ENCODE measurements at places on chromosomes 16 and 17.

DNA sequence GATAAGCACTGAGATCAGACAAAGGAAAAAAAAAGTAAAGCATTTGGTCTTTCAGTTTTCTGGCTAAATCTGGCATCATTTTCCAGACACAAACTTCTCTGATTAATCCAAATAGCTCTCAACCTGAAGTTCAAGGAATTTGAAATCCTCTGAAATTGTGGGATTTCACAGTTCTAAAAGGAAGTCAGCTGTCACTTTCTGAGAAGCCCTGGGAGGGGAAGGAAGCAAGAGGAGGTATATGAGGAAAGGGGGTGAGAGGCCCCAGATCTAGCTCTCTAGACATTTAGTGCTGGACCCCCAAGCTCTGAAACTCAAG, 17.5 kb upstream of the HOXB9 start:
- DNase-seq = peak; percentile 65

DNA sequence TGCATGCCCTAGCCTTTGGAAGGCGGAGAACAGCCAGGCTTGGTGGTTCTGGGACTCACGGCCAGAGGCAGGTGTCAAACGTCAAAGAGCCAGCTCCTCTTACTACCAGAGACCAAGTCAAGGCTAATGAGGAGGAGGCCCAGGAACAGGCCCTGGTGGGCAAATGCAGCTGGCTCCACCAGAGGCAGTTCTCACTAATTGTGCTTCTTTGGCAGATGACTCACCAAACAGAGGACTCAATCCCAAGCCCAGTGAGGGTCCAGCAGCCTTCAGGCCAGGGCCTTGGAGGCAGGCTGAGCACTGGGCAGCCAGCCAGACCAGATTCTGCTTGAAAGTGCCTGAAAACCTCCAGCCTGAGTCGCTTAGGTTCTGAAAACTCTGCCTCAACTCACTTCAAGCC, 336.5 kb upstream of the CDH5 start:
- DNase-seq = peak; percentile 43

GRCh38 chr16:87806641-87807546, 41.1 kb upstream of the KLHDC4 start:
- DNase-seq = peak; percentile 95

- DNase-seq = no peak
Measured at GRCh38 chr16:31361201-31362110, 6.5 kb downstream of the ITGAX start.

DNA sequence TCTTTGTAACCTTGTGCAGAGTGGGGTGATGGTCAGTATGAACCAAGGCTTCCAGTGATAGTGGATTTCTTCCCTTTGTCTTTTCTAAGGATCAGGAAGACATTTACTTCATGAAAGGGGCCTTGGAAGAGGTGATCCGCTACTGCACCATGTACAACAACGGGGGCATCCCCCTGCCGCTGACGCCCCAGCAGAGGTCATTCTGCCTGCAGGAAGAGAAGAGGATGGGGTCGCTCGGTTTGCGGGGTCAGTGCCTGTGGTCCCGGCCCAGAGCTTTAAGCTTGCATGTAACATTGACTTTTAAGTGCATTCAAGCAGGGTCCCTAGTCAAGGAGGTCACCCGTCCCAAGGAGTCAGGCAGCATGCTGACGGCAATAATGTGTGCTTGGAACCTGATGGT, 56.0 kb downstream of the MEAK7 start:
- no peak for DNase-seq
